ENCODE measurements at places on chromosomes 1 and 21.
A peak's percentile ranks its signal among the peaks of the same experiment; 100 is the strongest.

DNA sequence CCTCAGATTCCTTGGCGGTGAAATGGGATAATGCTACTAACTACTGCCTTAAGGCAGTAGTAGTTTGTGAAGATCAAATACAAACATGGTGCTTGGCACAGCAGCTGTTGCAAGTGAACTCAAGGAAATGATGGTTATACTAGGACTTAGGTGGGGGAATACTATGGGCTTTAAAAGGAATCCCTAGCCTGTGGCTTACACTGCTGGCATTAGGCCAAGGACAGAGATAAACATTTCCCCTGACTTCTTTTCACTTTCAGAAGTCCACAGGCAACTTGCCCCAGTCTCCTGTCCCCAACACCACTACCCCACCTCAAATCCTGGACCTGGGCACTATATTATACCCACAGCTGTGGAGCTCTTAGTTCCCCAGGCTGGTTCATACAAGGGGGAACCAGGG is 13.1 kb upstream of the VAMP4 start:
- peak; percentile 62 for DNase-seq

GRCh38 chr1:910881-911721 is 12.6 kb upstream of the SAMD11 start:
- DNase-seq, result peak; percentile 5

DNA sequence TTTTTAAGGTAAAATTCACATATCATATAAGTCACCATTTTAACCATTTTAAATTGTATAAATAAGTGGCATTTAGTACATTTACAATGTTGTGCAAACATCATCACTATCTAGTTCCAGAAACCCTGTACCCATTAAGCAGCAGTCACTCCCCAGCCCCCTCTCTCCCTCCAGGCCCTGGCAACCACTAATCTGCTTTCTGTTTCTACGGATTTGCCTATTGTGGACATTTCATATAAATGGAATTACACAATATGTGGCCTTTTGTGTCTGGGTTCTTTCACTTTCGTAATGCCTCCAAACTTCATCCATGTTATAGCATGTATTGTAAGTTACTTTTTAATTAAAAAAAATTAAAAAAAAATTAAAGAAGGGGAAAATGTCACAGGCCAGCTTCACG is 58.0 kb upstream of the RAB3GAP2 start:
- DNase-seq, result no peak

- DNase-seq, result no peak
These were observed 50.3 kb downstream of the ITPKB start for GRCh38 chr1:226688808-226689207.

GRCh38 chr1:181086926-181087325 is 1.6 kb upstream of the IER5 start:
- DNase-seq, result no peak

- peak; percentile 44 for DNase-seq
These were observed 909 bp upstream of the PAXBP1 start for GRCh38 chr21:32772281-32773047.

DNA sequence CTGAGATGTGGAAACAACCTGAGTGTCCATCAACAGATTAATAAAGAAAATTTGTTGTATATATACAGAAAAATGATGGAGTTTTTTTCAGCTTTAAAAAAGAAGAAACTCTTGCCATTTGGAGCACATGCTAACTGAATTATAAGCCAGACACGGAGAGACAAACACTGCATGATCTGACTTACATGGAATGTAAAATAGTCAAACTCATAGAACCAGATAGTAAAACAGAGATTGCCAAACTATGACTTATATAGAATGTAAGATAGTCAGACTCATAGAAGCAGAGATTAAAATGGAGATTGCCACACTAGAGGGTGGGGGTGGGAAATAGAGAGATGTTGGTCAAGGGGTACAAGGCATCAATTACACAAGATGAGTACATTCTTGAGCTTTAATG is 1786.6 kb downstream of the PLA2G4A start:
- DNase-seq, result no peak

- DNase-seq, result no peak
These were observed 6.7 kb downstream of the ZBTB7B start for GRCh38 chr1:155009221-155009711.

GRCh38 chr1:24910751-24911650 is 19.1 kb downstream of the RUNX3 start:
- DNase-seq, result no peak

DNA sequence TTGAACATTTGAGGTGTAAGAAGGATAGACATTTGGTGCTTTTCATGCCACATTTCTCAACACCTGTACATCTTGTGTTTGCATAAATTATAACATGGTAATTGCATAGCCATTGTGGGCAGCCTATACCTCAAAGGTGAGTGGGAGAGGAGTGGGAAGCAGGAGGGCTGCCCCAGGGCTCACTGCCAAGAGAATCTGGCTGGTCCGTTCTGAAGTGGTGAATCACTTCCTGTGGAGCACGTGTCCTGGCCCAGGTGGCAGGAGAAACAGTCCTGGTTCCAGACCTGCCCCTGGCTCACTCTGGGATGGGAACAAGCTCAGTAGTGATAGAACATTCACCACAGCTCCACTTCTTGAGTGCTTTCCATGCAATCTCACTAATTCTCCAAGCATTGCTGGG is 11.6 kb upstream of the OLFML2B start:
- no peak for DNase-seq

- DNase-seq, result no peak
These were observed 127.8 kb downstream of the TBX19 start for GRCh38 chr1:168408539-168408865.

GRCh38 chr1:154502066-154502743 is at the start of the genes SHE and TDRD10:
SHE (minus strand) TSS chr1:154502412; CDS start chr1:154502026, 386 bp downstream.
TDRD10 (plus strand) TSS chr1:154502219; CDS start chr1:154506904, 4,685 bp downstream.
- DNase-seq, result no peak

DNA sequence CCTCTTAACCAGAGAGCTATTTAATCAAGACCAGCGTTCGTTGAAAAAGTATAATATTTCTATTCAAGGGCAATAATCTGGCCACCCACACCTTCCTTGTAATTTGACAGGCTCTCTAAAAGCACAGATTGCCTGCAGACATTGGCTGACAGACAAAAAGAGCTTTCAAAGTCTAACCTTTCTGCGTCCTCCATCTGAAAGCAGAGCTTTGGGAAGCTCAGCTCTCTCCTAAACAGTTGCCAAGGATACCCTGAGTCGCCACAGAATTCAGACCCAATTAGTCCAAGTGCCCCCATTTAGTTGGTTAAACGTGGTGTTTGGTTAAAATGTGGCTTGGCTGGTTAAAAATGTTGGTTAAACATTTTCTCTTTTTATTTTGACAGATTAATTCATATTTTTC is 33.7 kb upstream of the PLA2G2C start:
- no peak for DNase-seq

GRCh38 chr1:198595765-198596164 is 43.1 kb upstream of the PTPRC start:
- DNase-seq, result no peak

DNA sequence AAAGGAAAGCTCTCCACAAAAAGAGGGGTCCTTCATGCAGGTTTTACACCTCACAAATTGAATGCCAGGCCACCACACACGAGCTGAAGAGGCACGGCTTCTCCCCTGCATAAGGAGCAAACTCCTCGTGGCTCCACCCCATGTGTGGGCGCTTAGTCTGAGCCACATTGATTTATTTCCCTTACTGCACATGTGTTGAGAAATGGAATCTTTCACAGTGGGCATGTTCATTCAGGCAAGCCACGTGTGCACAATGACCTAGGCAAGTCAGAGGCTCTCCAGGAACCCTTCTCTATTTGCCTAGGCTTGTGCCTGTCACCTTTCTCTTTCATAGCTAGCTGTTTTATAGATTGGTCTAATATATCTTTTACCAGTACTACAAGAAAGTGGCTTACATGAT is 120.5 kb downstream of the LTN1 start:
- DNase-seq, result no peak

DNA sequence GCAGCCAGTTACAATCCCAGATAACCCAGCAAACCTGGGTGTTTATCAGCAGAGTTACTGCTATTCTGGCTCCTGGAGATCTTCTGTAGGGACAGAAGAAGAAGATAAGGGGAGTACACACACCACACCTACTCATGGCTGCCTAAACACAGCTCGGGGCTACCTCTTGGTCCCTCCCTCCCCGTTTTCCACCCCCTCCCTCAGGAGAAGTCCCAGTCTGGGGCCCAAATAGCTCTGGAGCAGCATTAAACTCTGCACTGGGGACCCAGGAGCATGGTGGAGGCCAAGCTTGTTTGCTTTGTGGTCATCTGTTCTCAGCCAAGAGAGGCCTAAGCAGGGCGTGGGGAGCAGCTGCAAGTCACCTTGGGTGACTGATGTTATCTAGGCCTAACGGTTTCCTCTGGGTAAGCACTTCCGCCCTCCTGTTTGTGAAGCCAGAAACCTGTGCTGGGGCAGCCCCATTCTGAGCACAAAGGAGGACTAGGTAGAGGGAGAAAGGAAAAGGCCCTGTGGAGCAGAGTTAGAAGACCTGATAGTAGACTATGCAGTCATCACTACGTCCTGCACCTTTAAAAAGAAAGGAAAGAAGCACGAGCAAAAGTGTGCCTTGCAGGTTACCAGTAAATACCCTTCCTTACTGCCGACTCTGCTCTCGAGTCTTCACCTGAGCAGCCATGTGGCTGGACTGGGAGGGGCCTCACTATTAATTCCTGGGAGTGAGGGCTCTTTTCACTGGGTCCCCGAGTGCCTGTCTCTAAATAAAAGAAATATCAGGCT is 2.0 kb upstream of the RCSD1 start:
- DNase-seq, result peak; percentile 19

DNA sequence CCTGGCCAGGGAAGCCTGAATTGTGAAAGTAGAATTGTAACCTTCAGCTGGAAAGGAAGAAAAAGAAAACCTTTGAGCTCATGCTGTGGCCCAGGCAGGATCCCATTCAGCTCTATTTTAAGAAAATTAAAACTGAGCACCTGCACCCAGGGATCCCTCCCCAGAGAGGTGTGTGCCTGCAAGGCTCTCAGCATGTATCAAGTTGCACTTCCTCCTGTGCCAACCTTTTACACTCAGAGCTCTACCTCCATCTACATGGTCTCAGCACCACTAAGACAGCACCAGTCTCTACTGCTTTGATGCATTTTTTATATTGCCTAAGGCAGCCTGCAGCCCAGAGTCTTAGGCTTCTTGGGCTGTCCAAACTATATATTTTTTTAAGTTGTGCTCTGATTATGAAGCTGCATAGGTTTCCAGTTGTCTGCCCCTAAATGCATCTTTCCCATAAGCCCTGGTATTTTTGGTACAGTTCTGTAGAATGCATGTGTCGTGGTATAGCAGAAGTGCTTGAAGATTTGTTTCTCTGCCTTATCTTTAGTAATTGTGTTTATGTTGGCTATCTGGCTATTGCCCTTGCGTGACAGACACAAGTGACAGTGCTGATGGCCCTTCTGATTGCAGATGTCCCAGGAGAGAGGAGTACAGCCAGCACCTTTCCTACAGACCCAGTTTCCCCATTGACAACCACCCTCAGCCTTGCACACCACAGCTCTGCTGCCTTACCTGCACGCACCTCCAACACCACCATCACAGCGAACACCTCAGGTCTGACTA is 63.1 kb downstream of the PTPRC start:
- no peak for DNase-seq

GRCh38 chr1:203985676-203986075 is 87.2 kb upstream of the SOX13 start:
- DNase-seq, result no peak

DNA sequence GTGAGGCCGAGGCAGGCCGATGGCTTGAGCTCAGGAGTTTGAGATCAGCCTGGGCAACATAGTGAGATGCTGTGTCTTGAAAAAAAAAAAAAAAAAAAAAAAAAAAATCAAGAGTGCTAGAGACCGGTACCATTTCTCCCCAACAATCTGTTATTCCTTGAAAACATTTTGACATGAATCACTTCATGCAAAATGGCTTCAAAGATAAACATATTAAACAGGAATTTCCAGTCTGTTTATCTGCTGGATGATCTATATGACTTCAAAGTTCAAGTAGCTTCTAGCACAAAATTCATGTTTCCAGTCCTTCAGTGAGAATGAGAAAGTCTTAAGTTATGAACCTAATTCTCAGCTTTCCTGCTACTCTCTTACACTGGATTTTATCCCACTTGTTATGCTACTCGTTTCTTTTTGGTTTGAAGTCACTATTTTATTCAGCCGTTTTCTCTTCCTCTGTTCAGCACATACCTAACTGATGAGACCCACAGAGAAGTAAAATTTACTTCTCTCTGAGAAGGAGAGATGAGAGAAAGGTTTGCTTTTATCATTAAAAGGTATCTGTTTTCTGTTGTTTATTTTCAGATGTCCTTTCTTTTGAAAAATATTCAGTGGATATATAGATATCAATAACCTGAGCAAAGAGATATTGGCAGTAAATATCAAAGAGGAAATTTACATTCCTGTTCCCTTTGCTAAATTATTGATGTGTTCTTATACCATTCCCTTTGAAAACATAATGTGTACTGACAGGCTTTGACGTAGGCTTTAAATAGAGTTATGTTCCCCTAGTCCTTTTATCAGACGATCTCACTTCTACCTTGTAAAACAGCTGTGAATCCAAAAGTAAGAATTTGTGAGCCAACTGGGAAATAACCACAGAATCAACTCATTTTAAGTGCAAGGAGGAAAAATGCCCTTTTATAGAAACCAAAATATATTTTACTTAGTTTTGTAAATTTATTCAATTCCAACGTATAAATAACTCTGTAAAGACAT is 38.2 kb downstream of the CD46 start:
- DNase-seq, result no peak

GRCh38 chr1:117967881-117968280 is 38.3 kb downstream of the WDR3 start:
- DNase-seq, result no peak

DNA sequence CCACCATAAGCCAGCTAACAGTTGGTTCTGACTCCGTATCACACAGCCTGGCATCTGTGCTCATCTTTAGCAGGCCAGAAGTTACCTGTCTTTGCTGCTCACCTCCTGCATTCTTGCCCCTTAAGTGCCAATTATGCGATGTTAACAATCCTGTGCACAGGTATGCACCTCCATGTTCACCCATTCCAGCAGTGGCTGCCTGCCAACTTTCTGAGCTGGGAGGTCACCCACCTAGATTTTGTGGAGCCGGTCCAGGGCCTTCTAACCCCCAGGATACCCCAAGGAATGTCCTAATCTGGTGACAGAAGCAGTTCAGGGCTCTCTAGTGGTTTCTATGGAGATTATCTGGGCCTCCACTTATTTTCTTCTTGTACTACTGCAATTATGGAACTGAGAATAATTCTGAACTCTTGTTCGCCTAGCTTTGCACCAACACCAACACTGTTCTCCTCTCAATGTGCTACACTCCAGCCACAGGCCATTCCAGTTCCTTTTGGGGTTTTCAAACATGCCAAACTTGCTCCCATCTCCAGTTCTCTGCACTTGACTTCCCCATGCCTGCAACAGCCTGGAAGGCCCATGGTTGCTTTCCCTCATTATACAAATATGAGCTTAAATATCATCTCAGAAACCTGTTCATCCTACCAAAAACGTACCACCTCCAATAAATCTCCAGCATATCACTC is 9.0 kb downstream of the BCAR3 start:
- DNase-seq, result no peak

DNA sequence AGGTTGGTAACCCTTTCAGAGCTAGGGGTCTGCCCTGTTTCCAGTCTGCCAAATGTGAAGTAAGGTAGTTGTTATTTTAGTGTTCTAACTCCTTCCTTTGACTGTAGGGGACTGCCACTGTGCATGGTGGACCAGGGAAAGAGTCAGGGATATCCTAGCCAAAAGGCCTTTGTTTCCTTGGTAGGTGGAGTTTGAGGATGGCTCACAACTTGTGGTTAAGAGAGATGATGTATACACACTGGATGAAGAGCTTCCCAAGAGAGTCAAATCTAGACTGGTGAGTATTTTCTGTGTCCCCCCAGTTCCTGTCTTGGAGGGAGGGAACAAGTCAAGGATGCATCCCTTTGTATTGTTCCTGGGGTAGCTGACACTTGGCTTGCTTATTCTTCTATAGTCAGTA is 3.5 kb upstream of the ST3GAL3 start:
- no peak for DNase-seq

- no peak for DNase-seq
These were observed 61.8 kb downstream of the ATP1A1 start for GRCh38 chr1:116434849-116435248.
